RWPE2 (cell line): ENCODE measurements at places on chromosomes 4 and X.

DNA sequence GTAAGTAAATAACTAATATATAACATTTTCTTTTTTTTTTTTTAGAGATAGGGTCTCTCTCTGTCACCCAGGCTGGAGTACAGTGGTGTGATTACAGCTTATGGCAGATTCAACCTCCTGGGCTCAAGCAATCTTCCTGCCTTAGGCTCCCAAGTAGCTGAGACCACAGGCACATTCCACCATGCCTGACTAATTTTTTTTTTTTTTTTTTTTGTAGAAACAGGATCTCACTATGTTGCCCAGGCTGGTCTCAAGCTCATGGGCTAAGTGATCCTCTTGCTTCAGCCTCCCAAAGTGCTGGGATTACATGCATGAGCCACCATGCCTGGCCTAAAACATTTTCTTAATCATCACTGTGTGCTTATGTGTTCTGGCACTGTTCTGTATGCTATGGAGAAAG lies 32.8 kb downstream of the MGARP start:
- H3K27ac ChIP-seq = no peak overlapping the region
- DNase-seq = no peak
- H3K36me3 ChIP-seq = no peaks in the 10 kb centered on the region
- no peaks in the 10 kb centered on the region for H3K27me3 ChIP-seq

DNA sequence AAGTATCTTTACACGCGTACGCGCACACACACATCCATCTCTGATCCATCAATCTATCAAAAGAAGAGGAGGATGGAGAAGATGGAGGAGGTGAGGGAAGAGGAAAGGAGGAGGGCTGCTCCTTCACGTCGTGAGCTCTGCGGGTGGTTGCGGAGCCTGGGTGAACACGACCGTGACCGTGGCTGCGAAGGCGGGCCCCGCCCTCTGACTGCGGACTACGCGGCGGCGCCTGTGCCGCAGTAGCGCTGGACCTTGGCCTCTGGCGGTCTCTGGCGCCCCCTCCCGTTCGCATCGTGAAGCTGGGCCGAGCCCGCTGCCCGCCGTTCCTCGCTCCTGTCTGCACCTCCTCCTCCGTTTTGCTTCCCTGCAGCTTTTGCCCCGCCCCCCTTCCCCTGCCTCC lies 37.7 kb upstream of the ARAF start:
- H3K36me3 ChIP-seq = no peaks in the 10 kb centered on the region
- peak overlapping the region; percentile 35 for H3K27ac ChIP-seq
- H3K4me1 ChIP-seq = peaks cover 2% of the 10 kb centered on the region

DNA sequence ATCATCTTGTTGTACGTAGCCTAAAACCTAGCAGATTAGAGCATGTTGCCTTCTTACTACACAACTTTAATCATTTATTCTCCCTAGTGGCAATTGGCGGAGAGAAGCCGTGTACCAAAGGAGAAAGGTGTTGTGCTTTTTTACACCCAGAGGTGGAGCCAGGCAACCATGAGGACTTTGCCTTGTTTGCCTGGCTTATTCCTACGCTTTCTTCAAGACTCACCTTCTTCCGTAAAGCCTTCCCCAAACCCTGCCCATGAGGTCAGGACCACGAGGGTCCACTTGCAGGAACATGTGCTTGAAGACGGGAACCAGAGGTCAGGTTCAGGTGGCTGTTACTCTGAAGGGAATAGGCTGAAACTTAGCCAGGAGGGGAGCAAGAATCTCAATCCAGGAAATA lies 290.5 kb downstream of the RAB28 start:
- H3K27ac ChIP-seq = no peak overlapping the region
- H3K36me3 ChIP-seq = no peaks in the 10 kb centered on the region
- H3K4me1 ChIP-seq = no peaks in the 10 kb centered on the region
- no peak for DNase-seq

DNA sequence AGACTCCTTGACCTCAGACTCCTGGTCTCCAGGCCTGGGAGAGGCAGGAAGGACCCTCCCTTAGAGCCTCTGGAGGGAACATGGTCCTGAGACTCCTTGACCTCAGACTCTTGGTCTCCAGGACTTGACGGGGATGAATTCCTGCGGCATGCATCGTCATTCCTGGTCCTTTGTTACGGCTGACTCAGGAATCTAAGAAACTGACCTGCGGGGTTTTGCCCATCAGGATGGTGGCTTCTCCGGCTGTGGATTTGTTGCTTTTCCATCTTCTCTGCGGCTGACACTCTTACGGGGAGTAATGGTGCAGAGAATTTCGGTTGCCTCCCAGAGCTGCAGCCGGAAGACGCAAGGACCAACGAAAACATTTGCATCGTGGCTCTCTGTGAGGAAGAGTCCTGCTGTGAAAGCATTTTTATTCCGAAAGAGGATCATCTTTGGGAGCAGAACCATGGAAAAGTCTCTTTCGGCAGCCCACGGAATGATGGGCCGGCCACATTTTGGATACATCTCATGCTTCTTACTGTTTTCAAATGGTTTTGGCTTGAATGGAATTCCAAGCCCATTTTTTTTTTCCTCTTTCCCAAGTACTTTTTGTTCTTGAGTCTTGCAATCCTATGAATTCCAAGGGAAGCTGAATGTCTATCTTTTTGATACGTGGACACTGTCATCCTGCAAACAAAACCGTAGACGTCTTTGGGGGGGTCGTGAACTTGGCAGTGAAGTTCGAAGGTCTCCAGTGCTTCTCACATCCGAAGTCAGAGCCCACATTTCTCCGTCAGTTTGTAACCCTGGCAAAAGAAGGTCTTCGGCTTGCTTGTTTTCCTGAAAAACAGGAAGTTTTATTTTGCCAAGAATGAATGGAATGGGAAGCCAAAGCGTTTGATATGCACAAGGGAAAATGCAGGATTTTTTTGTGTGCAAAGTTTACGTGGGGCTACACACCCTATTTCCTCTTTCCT lies 36.5 kb downstream of the SHOX start:
- no peaks in the 10 kb centered on the region for H3K4me1 ChIP-seq
- no peak for DNase-seq
- H3K27ac ChIP-seq = no peak overlapping the region
- H3K4me3 ChIP-seq = no peak overlapping the region

DNA sequence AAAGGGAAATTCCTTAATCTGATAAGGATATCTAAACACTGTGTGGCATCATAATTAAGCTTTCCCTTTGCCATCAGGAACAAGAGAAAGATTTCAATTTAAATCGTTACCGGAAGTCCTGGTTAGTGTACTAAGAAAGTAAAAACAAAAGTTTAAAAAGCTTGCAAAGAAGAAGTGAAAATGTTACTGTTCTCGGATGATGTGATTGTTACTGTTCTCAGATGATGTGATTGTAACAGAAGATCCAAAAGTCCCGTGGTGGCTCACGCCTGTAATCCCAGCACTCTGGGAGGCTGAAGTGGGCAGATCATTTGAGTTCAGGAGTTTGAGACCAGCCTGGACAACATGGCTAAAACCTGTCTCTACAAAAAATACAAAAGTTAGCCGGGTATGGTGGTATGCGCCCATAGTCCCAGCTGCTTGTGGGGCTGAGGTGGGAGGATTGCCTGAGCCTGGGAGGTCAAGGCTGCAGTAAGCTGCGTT lies 62.5 kb downstream of the RGS12 start:
- H3K4me1 ChIP-seq = no peaks in the 10 kb centered on the region
- no peak overlapping the region for H3K27ac ChIP-seq
- no peaks in the 10 kb centered on the region for H3K27me3 ChIP-seq
- H3K36me3 ChIP-seq = no peaks in the 10 kb centered on the region
